ENCODE measurements at places on chromosomes 7 and 10. TPM values are rescaled to one million over a fixed set of nuclear protein-coding genes. Genes with fewer than 3 reads are reported as not detected.

Gene TRIM73
- 1.7 TPM for total RNA-seq

Gene STK31
- not detected for total RNA-seq

Gene HABP2
- total RNA-seq: not detected

Gene PRKG1
- 8.2 TPM for total RNA-seq

Gene NOS3
- 2.2 TPM for total RNA-seq

Gene RPS24
- 1,479 TPM for total RNA-seq

Gene ASCC1
- total RNA-seq: 25.5 TPM

Gene SYCE1
- total RNA-seq: not detected

Gene HOXA13
- 16.4 TPM for total RNA-seq

Gene FAM237B
- total RNA-seq: not detected

Gene DNAJC2
- 22.4 TPM for total RNA-seq

- no peak for DNase-seq
- H3K27ac ChIP-seq: no peak overlapping the region
- H3K27me3 ChIP-seq: peaks cover 25% of the 10 kb centered on the region
- no peak overlapping the region for H3K4me3 ChIP-seq
- no peaks in the 10 kb centered on the region for H3K4me1 ChIP-seq
- no peaks in the 10 kb centered on the region for H3K36me3 ChIP-seq
Observed at GRCh38 chr10:14707481-14707880, 67.2 kb downstream of the FAM107B start.

GRCh38 chr10:29657719-29658274 lies 23.0 kb upstream of the SVIL start:
- H3K4me3 ChIP-seq: no peak overlapping the region
- no peak overlapping the region for H3K27ac ChIP-seq
- H3K27me3 ChIP-seq: peaks cover 11% of the 10 kb centered on the region
- peaks cover 14% of the 10 kb centered on the region for H3K36me3 ChIP-seq
- peaks cover 25% of the 10 kb centered on the region for H3K4me1 ChIP-seq
- no peak for DNase-seq

- no peaks in the 10 kb centered on the region for H3K27me3 ChIP-seq
- peaks cover 14% of the 10 kb centered on the region for H3K4me1 ChIP-seq
- H3K36me3 ChIP-seq: peaks cover 18% of the 10 kb centered on the region
- H3K4me3 ChIP-seq: no peak overlapping the region
- no peak for DNase-seq
Observed at GRCh38 chr7:105838627-105839231, 37.7 kb downstream of the ATXN7L1 start.

DNA sequence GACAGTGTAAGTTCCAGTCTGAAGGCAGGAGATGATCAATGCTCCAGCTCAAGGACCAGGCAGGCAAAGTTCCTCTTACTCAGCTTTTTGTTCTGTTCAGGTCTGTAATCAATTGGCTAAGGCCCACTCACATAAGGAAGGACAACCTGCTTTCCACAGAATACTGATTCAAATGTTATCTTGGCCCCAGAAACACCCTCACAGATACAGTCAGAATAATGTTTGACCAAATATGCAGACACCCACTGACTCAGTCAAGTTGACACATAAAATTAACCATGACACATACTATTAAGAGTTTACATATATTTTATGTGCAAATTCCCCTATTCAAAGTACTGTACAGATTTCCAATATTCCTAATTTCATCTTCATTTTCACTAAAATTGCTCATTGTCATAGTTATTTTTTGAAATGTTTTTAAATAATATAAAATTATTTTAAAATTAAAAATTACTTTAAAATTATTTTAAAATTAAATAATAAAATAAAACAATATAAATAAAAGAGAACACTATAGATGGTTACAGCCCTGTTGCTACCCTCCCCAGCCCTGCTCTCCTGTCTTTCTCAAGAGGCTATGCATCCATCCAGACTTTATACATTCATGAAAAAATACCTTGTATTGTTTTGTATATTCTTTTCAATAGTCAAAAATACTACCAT lies 59.4 kb downstream of the RAB11FIP2 start:
- H3K27me3 ChIP-seq: no peaks in the 10 kb centered on the region
- no peaks in the 10 kb centered on the region for H3K36me3 ChIP-seq
- no peak overlapping the region for H3K4me3 ChIP-seq
- H3K27ac ChIP-seq: no peak overlapping the region
- no peak for DNase-seq

DNA sequence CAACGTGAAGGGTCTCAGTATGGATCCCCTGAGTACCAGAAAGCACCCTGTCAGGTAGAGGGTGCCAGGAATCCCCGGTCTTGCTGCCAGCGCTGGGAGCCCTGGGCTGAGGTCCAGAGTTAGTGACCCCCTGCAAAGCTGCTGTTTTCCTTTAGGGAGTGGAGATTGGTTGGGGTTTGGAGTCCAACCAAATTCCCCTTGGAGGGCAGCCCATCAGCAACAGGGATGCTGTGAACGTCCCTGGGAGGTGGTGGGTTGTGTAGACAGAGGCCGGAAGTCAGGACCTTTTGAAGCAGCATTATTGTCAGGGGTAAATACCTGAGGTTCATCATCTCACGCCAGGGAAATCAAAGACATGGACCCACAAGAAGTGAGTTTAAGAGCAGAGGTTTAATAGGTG lies 104.2 kb downstream of the COL26A1 start:
- H3K4me1 ChIP-seq: no peaks in the 10 kb centered on the region
- no peaks in the 10 kb centered on the region for H3K36me3 ChIP-seq
- DNase-seq: no peak
- no peak overlapping the region for H3K4me3 ChIP-seq
- peaks cover 32% of the 10 kb centered on the region for H3K27me3 ChIP-seq
- H3K27ac ChIP-seq: no peak overlapping the region

DNA sequence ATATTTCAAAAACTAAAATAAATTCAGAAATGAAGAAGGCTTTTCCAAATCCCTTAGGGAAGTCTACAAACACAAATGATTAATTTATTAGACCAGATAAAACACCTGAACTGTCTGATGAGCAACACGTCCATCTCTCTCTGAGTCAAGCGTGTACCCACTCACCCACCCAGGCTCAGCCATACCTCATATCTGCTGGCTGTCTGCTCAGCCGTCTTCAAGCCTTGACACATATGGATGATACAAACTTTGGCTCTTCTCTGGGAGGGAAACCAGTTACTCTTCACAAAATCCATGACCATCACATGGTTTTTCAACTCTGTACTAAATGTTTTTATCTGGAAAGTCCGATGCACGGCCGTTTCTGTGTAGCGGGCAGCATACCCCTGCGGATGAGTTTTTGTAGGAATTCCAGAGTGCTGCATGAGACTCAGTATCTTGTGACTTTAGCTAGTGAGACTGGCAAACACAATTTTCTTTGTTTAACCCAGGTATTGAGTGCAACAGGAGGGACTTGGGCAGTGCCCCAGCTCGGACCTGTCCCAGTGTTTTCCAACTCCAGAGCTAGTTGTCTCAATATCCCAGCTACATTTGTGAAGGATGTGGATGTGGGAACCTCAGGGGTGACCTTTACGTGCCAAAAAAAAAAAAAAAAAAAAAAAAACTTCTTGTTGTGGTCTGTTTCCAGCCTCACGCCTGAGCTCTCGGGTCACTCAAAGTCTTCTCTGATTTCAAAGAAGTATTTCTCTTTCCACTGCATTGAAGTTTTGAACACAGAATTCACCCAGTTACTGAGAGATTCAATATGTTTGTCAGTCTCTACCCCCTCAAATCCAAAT lies at the start of gene C10orf90:
Gene C10orf90 (minus strand): TSS at position 638 of the 839 bp plus-strand sequence. CDS start 213 bp downstream, at position 425.
- DNase-seq: no peak
- H3K4me3 ChIP-seq: no peak within 1 kb of the TSS
- H3K27ac ChIP-seq: no peak within 1 kb of the TSS
- H3K4me1 ChIP-seq: no peaks in the 10 kb centered on the region

- peak within 1 kb of the TSS; percentile 96 for H3K4me3 ChIP-seq
- H3K27me3 ChIP-seq: peaks cover 8% of the 10 kb centered on the region
- peak within 1 kb of the TSS; percentile 83 for H3K27ac ChIP-seq
- peaks cover 13% of the 10 kb centered on the region for H3K36me3 ChIP-seq
Observed at GRCh38 chr7:108002726-108003598, at the start of gene LAMB1. TSS of gene LAMB1 (minus strand) at chr7:108003161. CDS start at chr7:108002885, 276 bp downstream.

- H3K27ac ChIP-seq: no peak overlapping the region
- peaks cover 5% of the 10 kb centered on the region for H3K27me3 ChIP-seq
- peak; percentile 20 for DNase-seq
- H3K4me1 ChIP-seq: no peaks in the 10 kb centered on the region
- peaks cover 15% of the 10 kb centered on the region for H3K36me3 ChIP-seq
Observed at GRCh38 chr7:964401-965231, 10.1 kb upstream of the ADAP1 start.

DNA sequence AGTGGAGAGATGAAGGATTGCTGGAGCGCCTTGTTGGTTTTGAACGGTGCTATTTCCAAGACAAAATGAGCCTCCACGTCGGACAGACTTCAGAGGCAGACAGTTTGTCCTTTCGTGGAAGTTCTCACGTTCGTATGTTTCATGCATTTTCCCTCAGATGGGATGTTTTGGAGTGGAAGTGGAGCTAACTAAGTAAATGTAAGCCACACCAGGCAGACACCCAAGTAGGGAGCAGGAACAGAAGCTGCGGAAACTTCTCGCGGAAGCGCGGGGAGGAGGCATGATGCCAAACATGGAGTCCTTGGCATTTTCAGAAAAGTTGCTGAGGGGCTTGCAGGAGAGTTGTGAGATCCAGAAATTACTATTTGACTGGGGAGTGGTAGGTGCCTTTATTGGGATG lies 145.6 kb upstream of the PRR15 start:
- H3K4me1 ChIP-seq: peaks cover 9% of the 10 kb centered on the region
- peaks cover 18% of the 10 kb centered on the region for H3K27me3 ChIP-seq
- no peak overlapping the region for H3K27ac ChIP-seq

DNA sequence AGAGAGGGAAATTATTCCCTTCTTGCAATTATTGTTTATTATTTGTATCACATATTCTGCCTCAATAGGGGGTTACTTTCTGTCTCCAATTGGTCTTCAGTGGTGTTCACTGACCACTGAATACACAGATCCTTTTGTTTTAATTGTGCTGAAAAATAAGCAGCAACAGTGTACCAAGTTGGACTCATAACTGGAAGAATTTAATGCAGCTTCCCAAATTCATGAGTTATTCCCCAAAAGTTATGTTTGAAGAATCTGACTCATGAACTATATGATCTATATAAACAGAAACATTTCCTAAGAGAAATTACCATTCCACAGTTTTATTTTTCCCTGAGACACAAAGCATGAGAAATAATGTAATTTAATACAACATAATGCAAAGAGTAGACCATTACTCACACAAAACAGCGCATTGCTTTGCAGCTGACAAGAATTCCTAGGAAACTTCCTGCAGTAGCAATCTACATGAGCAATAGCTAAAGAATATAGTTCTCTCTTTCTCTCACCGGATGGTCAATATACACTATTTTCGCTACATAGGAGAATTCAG lies 479.2 kb downstream of the HTR7 start:
- H3K4me1 ChIP-seq: no peaks in the 10 kb centered on the region
- H3K4me3 ChIP-seq: no peak overlapping the region
- no peaks in the 10 kb centered on the region for H3K27me3 ChIP-seq
- H3K36me3 ChIP-seq: no peaks in the 10 kb centered on the region

- H3K27me3 ChIP-seq: peaks cover 15% of the 10 kb centered on the region
- H3K36me3 ChIP-seq: no peaks in the 10 kb centered on the region
- H3K4me3 ChIP-seq: no peak overlapping the region
- no peaks in the 10 kb centered on the region for H3K4me1 ChIP-seq
Observed at GRCh38 chr7:42400211-42400772, 163.3 kb upstream of the GLI3 start.

DNA sequence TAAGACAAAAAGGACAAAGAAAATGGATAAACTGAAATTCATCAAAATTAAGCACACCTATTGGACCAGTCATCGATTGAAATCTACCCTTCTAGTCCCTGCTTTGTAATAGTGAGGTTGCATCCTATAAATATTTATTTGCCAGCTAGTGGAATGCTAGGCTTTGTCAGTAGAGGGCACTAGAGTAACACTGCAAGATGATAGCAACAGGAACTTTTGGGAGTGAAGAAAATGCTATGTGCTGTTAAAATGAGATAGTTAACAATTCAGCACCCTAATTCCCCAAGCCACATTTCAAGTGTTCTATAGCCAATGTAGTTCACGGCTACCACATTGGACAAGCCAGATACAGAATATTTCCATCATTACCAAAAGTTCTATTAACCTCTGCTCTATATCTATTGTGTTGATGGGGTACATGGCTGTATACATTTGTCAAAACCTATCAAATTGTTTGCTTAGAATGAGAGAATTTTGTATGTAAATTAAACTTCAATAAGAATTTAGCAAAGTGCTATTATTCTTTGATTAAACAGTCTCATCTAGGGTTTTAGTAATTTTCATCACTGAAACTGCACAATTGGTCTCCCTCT lies 69.8 kb downstream of the LSMEM1 start:
- no peaks in the 10 kb centered on the region for H3K36me3 ChIP-seq
- no peak overlapping the region for H3K27ac ChIP-seq
- H3K27me3 ChIP-seq: peaks cover 2% of the 10 kb centered on the region
- DNase-seq: peak; percentile 62
- no peak overlapping the region for H3K4me3 ChIP-seq

DNA sequence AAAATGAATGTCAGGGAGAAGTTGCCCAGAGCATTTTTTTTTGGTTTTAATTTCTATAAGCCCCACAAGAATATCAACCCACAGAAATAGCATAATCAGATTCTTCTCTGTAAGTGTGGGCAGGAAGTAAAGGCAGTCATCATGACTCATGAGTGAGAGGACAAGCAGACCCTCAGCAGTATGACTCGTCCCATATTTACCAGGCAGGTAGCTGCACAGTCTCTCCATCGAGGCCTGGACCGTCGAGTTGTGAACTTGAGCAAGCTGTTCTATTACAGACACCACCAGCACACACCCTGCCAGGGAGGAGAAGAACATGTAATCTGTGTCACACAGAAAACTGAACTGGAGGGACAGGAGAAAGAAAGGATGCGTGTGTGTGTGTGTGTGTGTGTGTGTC lies 37.8 kb downstream of the AOAH start:
- H3K4me1 ChIP-seq: no peaks in the 10 kb centered on the region
- H3K27ac ChIP-seq: no peak overlapping the region
- H3K4me3 ChIP-seq: no peak overlapping the region
- H3K27me3 ChIP-seq: no peaks in the 10 kb centered on the region
- H3K36me3 ChIP-seq: no peaks in the 10 kb centered on the region

GRCh38 chr7:101081432-101081831 lies 3.8 kb upstream of the TRIM56 start:
- peaks cover 15% of the 10 kb centered on the region for H3K4me1 ChIP-seq
- no peak overlapping the region for H3K4me3 ChIP-seq
- peaks cover 4% of the 10 kb centered on the region for H3K36me3 ChIP-seq
- DNase-seq: no peak

DNA sequence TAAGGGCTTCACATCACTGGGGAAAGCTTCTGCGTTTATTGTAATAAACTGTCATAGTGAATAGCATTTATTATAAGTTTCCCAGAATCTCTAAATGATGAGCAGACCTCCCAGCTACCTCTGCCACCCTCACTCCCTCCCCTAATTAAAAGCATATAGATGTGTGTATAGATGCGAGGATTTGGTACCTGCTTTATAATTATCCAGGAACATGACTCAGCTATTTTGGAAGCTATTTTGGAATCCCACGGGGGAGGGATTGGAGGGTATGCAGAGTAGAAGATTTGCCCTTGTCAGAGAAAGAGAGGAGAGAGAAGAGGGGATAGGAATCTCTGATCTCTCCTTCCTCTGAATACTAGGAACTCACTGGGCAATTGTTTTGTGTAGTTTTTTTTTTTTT lies 455.3 kb downstream of the ADRA2A start:
- no peaks in the 10 kb centered on the region for H3K36me3 ChIP-seq
- H3K4me1 ChIP-seq: no peaks in the 10 kb centered on the region
- no peaks in the 10 kb centered on the region for H3K27me3 ChIP-seq
- DNase-seq: no peak

- DNase-seq: no peak
- peaks cover 23% of the 10 kb centered on the region for H3K27me3 ChIP-seq
- no peak overlapping the region for H3K27ac ChIP-seq
- no peaks in the 10 kb centered on the region for H3K4me1 ChIP-seq
Observed at GRCh38 chr7:155524018-155524556, 22.3 kb downstream of the CNPY1 start.

- no peak for DNase-seq
- no peaks in the 10 kb centered on the region for H3K36me3 ChIP-seq
- no peaks in the 10 kb centered on the region for H3K27me3 ChIP-seq
- H3K4me1 ChIP-seq: peaks cover 22% of the 10 kb centered on the region
Observed at GRCh38 chr10:90413196-90413595, 444.6 kb downstream of the HTR7 start.

All from HFFc6 (cell line).